Stimulated activated CD8-positive, alpha-beta memory T cell treated with anti-CD3 and anti-CD28 coated beads, Interleukin-7, amount 100 ng/mL, for 24 hours (primary cell): ENCODE measurements at places on chromosomes 6 and 20.

GRCh38 chr20:9306521-9306920 is 207.9 kb upstream of the LAMP5 start:
- DNase-seq, result no peak

GRCh38 chr6:87155842-87156815 is 764 bp downstream of the ZNF292 start:
- DNase-seq, result no peak

GRCh38 chr6:105495515-105495914 is 92.6 kb upstream of the PREP start:
- no peak for DNase-seq

DNA sequence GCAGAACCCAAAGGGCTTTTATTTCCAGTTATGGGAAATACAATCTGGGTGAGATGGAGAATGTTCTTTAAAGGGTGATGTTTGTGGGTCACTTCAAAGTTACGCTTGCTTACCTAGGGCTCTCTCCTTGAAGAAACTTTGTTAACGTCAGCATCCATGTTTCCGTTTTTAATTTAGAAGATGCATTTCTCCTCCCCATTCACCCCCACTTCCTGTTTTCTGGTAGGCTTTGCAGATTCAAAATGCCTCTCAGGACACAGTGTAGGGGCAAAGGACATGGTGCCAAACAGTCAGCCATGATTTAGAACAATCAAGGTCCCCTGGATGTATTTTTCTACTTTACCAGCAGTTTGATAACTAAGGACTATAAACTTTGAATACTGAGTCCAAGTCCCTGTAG is 49.5 kb downstream of the RPS12 start:
- no peak for DNase-seq

DNA sequence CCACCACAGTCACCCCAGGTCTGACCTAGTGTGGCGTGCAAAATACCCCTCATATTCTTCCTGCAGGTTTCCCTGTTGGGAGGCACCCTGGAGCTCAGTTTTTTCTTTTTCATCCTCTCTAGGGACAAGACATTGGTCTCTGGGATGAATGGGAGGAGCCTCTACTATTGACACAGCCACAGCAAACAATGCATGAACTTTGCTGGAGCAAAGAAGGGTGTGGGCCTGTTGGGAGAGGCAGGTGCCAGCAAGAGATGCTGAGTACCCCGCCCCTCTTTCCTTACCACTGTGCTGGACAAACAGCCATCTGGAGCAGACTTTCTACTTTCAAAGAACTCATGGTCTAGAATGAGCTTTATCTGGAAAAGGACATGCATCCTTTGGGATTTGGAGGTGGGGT is 10.1 kb downstream of the TGM3 start:
- no peak for DNase-seq

- DNase-seq, result no peak
Observed at GRCh38 chr6:140602431-140603248, 1228.2 kb upstream of the CITED2 start.

DNA sequence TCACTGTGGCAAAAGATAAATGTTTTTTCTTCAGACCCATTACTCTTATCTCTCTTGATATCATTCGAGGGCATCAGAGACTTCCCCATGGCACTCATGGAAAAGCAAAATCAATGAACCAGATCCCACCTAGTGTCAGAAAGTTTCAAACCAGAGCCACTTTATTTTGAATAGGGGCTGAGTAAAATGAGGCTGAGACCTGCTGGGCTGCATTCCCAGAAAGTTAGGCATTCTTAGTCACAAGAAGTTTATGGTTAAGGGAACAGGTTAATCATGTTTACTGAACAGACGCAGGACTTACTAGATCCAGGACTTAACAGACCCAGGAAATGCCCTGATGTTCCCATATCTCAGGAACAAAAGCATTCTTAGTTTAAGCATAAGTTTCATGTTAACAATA is 369.9 kb downstream of the BTBD3 start:
- DNase-seq, result no peak

- no peak for DNase-seq
Observed at GRCh38 chr6:104409913-104410312, 449.8 kb downstream of the HACE1 start.

DNA sequence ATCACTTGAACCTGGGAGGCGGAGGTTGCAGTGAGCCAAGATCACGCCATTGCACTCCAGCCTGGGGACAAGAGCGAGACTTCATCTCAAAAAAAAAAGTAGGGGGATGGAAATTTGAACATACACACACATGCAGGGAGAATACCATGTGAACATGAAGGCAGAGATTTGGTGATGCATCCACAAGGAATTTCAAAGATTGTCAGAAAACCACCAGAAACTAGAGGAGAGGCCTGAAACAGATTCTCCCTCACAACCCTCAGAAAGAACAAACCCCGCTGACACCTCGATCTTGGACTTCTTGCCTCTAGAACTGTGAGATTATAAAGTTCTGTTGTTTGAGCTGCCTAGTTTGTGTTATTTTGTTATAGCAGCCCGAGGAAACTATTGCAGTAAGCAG is 125.5 kb downstream of the GPX5 start:
- no peak for DNase-seq

DNA sequence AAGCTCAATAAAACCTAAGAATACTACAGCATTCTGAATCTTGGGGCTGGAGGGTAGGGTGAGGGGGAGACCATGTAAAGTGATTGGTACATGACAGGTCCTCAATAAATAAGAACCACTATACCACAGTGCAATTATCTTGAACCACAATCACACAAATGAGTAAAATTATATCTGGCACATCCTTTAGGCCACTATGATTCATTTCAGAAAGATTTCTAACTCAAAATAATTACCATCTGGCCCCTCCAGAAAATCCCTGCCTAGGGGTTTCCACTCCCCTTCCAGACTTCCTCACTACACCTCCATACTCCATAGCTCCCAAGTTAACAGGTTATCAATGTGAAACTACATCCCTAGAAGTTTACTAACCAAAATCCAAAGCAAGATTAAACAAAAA is 19.7 kb downstream of the AKIRIN2 start:
- no peak for DNase-seq

DNA sequence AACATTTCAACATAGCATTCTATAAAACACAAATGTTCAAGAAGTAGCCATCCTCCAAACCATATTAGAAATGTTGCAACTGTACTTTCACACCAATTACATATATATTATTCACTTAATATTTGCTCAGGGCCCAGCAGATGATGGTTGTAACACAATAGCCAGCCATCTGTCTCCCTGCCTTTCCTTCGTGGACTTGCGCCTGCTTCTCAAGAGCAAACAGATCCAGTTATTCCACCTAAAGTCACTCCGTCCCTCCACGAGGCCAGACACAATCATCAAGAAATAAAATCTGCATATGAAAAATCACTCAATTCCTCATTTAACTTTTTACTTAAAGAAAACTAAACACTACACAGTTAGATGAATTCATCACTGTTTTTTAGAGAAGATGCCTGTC is 160.4 kb downstream of the RALGAPA2 start:
- DNase-seq, result no peak

- DNase-seq, result peak; percentile 28
Observed at GRCh38 chr6:38997128-38997761, 51.3 kb upstream of the GLP1R start.

DNA sequence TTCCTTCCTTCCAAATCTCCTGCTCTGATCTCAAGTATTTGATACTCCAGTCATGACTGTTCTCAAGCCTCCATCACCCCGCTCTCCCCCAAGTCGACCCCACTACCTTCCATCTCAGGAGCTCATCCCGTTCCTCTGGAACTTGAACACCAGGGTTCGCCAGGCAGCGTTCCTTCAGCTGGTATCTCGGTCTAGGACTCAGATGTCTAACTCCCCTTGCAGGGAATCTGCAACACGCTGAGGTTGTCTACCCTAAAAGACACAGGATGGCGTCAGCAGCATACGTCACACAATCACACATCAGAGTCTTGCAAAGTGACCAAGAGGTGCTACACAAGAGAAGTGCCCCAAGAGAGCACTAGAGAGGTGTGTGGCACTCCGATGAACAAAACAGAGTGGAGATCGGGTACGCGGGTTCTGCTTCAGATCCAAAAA is 706 bp downstream of the ZNF184 start:
- DNase-seq, result no peak

GRCh38 chr6:21905531-21905930 is 312.0 kb downstream of the SOX4 start:
- no peak for DNase-seq

DNA sequence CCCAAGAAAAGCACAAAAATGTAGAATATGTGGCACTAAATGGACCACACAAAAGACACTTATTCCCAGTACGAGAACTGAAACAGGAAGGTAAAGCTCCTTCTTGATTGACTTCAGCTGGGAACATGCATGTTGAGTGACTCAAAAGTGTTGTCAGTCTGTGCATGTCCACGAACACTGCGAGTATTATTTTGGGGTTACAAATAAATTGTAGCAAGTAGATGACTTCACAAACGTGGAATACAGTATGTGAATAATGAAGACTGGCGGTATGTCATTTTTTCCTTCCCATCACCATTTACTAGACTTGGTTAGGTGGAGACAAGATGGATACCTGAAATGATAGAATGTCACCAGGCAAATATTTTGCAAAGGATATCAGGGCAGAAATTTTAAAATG is 45.4 kb downstream of the L3MBTL3 start:
- no peak for DNase-seq

DNA sequence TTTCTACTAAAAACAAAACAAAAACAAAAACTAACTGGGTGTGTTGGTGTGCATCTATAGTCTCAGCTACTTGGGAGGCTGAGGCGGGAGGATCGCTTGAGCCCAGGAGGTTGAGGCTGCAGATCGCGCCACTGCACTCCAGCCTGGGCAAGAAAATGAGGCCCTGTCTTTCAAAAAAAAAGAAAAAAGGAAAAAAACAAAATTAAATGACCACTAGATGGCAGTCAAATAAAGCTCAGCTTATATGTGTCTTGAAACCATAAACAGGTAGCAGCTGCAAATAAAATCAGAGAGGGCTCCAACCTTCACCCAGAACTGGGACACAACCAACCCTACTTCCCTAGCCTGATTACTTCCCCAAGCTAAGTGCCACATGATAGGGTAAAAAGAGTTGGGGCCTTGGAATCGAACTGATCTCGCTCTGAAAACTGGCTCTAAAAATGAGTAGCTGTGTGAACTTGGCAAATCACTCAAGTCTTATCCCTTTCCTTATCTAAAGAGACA is 67.1 kb upstream of the ADGRF4 start:
- no peak for DNase-seq

DNA sequence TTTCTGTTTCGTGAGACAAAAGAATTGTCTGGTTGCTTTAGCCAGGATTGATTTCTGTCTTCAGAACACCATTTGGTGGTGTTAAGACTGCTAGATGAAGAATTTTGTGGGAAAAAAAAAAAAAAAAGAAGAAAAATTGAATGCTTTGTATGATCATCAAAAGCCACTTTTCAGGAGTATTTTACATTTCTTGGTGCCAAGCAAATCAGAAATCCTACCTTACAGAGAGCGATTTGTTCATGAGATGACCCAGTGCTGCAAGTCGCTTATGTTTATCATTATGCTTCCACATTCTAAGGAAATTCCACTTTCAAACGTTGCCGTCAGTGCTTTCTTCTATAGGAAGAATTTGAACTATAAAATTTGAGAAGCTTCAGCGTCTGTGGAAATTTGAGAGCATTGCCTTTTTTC is 228.7 kb downstream of the BCKDHB start:
- DNase-seq, result no peak

DNA sequence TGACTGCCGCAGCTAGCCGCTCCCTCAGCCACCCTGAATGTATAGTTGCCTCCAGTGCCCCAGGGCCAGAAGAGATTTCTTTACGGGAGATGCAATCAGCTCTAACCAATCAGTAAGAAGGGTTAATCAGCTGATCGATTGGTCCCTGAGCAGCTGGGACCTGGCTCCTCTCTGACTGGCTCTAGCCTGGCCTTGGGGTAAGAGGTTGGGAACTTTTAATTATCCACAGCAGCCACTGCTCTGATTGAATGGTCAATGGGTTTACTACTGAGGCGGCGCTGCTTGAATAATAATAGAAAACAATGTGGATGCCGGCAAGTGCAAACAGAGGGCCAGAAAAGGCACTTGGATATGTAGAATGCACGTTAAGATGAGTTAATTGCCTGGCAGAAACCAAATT is 99.8 kb downstream of the TFAP2A start:
- no peak for DNase-seq

DNA sequence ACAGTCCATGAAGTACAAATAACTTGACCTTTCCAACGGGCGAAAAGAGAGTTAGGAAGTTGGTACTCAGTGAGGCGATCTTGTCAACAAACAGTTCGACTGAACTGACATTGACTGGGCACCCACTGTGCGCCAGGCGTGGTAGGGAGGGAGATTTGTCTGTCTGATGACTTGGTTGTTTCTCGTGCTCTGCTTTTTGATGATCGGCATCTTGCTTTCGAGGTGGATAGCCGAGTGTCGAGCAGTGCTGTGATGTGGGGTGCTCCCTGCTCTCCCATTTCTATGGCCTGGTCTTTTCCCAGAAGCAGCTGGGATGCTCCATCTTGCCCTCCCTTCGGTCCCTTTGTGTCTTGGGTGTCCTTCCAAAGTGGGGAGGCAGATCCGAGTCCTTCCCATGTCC is 30.4 kb downstream of the RPP40 start:
- DNase-seq, result no peak

DNA sequence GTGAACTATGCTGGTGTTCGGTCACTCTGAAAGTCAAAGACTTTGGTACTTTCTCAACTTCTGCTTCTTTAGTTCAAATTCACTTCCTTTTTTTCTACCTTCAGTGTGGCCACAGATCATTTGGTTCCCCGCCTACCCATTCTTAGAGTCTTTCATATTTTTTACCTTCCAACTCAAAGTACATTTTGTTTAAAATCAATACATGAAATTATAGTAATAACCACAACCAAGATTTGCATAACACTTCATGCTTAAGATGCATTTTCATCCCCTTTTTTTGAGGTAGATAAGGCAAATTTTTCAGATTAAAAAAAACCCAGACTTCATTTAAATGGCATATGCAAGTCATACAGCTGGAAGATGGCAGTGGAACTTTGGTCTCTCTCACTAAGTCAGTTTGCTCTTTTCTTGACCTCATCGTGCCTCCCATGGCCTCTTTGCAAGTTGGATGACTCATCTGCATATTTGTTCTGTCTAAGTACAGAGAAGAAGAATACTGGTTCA is 11.9 kb upstream of the CNR1 start:
- DNase-seq, result no peak

- DNase-seq, result no peak
Observed at GRCh38 chr6:32424589-32425300, 14.9 kb upstream of the HLA-DRA start.

- no peak for DNase-seq
Observed at GRCh38 chr6:88262332-88262731, 96.2 kb upstream of the CNR1 start.
